M059J (cell line): ENCODE measurements at places on chromosomes 12 and 14.

DNA sequence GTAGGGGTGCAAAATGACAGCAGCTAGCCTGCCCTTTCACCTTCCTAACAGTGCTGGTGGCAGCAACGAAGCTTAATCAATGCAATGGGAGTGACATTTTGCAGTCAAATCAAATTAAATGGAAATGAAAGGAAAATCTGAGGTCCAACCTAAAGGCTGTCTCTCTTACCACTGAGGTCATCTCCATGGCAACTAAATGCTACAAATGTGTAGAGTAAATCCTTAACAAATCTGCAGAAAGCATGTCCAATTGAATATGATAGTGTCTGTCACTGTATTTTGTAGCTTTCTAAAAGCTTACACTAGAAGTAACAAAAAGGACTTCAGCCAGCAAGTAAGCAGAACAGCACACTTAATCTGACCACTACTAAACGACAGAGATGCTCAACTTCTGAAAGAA lies 488.8 kb downstream of the BCAT1 start:
- no peak for DNase-seq

DNA sequence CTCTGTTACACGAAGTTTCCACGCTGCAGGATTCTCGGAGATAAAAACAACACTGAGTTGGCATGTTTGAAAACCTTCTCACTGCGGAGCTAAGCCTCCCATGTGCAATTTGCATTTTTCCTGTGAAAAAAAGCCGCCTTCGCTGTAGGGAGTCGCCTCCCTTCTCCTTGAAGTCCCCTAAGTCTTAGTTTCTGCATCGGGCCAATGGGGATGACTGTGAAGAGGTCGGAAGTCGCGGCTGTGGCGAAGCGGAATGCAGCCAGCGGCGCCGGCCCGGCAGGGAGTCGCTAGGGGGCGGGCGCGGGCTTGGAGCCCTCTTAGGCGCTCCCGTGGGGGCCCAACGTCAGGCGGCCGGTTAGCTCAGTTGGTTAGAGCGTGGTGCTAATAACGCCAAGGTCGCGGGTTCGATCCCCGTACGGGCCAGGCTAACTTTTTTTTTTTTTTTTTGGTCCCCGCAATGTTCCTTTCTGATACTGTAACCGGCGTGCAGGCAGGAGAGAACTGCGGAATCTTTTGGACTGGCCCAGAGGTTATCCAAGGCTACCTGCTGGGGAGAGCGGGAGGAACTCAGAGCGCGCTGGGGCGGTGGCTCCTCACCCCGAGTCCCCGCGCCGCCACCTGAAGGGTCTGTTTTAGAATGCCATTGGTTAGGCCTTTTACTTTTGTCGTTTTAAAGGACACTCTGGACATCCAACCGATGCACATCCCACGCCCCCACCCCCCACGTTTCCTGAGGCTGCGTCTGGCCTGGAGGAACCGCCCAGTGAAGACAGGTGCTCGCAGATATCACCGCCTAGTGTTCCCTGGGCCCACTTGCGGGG lies 2.6 kb upstream of the ZNF839 start:
- DNase-seq = peak; percentile 82

- DNase-seq = peak; percentile 24
Observed at GRCh38 chr12:130013771-130014484, 110.1 kb upstream of the TMEM132D start.

DNA sequence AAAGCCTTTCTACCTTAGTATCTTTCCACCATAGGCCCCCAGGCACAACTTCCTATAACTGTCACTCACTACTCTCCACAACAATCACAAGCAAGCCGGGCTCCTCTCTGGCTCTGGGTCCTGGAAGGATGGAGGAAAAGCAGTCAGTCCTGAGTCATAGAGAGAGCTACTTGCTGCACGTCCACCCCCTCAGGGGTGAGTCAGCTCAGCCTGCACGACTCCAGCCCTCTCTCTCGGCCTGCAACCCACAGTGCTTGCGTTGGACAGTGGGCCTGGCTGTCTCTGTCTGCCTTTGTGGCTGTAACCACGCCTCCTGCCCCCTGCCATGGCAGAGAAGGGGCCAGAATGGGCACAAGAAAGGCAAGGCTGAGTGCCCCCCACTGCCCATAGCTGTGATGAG lies 154.1 kb upstream of the FKBP4 start:
- peak; percentile 94 for DNase-seq

DNA sequence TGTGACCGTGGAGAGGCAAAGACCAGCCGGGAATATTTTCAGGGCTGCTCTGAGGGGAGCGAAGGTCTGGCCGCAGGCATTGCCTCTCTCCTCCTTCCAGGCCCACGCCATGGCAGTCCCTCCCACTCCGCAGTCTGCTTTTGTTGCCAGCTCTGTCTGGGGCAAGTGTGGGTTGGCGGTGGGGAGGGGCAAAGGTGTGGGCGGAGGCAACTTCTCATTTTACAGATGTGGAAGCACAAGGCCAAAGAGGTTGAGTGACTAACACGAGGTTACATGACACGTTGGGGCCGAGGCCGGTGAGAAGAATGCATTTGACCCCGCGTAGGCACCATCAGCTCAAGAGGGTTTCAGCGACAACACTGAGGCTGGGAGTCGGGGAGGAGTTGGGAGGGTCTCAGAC lies 6.1 kb upstream of the FAIM2 start:
- peak; percentile 38 for DNase-seq

- no peak for DNase-seq
Observed at GRCh38 chr12:123064885-123065619, 84.6 kb downstream of the ARL6IP4 start.
